Nephron progenitor cell (in vitro differentiated cells): ENCODE measurements at places on chromosomes 12 and 14.
A peak's percentile ranks its signal among the peaks of the same experiment; 100 is the strongest.

DNA sequence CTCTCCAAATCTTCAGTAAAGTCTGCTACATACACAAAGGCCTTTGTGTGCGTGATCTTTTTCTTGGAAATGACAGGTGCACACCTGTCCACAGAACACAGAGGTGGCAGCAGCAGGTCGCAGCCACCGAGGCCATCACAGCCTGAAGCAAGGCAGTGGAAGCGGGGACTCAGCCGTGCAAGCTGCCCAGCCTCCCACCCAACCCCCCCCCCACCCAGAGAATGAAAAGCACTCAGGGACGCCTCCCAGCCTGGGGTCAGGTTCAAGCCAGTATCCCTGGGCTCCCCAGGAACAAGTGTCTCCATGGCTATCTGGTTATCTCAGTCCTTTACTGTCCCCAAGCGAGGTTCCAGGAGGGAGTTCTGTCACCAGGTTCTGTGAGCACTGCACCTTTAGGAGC lies 31.2 kb upstream of the TSPAN9 start:
- no peak for DNase-seq

DNA sequence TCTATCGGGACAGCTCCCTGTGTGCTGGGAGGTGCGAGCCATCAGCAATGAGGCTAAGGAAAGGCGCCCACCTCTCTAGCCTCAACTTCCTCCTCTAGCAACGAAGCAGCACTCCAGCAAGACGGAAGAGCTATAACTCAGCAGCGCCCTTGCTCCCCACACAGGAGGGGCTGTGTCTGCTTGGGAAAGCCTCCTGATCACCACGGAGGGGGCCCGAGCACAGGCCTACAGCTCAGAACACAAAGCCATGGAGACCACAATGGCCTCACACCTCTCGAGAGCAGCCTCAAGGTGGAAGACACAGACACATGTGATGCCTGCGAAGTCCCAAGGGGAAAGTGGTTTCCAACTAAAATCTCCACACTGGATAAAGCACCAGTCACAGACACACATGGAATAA lies 60.4 kb downstream of the CDC42BPB start:
- no peak for DNase-seq

GRCh38 chr12:110885152-110885840 lies 35.1 kb downstream of the MYL2 start:
- DNase-seq, result peak; percentile 19

DNA sequence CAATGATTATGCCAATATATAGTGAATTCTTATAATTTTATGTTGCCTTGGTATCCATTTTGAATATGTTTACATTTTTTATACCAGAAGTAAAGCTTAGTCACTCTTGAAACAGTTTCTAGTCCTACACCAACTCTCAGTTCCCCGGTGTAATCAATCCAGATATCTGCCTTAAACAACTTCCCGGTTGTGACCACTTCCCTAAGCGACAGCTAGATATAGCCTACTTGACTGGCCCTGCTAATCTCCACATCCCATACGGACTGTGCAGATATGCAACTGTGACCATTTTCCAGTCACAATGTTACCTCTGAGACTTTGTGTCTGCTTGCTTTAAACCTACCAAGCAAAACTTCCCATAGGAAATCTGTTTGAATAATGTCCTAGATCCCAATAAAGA lies 1551.5 kb upstream of the SEL1L start:
- DNase-seq, result no peak

DNA sequence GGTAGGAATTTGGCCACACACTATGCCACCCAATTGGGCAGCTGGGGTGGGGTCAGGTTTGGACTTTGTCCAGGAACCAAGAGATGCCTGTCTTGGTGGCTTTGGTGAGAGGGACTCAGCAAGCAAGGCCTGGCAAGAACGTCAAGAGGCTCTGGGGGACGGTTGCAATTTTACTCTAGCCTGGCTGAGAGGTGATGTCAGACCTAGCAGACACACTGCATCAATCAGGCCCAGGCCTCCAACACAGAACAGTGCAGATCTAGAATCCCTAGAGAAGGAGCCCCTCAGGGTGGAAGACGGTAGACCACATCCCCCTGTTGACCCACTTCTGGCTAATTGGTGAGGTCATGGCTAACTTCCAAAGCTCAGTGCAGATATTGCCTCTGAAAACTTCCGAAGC lies 1.6 kb upstream of the UNC119B start:
- no peak for DNase-seq

GRCh38 chr12:121582583-121583333 lies 1.9 kb upstream of the KDM2B start:
- no peak for DNase-seq

- DNase-seq, result no peak
Measured at GRCh38 chr12:5912011-5912410, 33.0 kb downstream of the ANO2 start.

DNA sequence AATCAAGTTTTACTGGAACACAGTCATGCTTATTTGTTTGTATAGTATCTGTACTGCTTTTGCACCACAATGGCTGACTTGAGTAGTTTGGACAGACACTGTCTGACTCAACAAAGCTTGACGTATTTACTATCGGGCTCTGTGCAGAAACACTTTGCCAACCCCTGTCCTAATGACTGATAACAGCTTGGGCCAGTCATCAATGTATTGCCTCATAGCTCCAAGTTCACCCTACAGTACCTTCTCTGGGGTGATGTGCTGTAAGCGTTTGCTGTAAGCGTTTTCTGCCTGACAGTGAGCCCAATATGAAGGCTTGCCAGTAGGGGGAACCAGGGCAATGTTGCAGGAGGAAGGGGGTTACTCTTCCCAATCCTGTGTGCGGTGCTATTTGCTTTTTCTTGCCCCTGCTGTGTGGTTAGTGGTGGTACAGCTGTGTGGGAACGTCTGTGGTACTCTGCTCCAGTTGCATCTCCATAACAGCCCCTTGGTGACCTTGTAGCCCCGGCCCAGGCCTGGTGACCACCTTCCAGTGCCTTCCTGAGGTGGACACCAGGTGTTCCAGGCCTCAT lies 5.4 kb upstream of the CCDC177 start:
- DNase-seq, result peak; percentile 44

- DNase-seq, result no peak
Measured at GRCh38 chr12:55499231-55499630, 7.1 kb downstream of the OR6C68 start.

- DNase-seq, result no peak
Measured at GRCh38 chr12:82826505-82826904, 139.8 kb downstream of the TMTC2 start.

- no peak for DNase-seq
Measured at GRCh38 chr12:86613311-86613710, 357.1 kb upstream of the MGAT4C start.

DNA sequence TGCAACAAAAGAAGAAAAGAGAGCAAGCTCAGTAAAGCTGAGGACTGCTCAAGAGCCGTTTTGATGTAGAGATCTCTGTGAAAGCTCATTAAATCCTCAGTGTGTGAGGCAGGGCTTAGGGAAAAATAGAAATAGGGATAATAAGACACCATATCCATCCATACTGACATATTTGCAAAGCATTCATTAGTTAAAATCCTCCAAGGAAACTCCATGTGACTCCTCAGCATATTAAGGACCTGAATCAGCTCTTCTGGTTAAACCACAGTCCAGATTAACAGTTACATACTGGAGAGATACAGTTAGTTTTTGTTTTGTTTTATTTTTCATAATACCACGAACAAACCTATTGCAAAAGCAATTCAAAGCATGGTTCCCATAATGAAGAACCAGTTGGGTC lies 288.2 kb downstream of the PAWR start:
- DNase-seq, result no peak
